ENCODE measurements at places on chromosomes 5 and 9.

DNA sequence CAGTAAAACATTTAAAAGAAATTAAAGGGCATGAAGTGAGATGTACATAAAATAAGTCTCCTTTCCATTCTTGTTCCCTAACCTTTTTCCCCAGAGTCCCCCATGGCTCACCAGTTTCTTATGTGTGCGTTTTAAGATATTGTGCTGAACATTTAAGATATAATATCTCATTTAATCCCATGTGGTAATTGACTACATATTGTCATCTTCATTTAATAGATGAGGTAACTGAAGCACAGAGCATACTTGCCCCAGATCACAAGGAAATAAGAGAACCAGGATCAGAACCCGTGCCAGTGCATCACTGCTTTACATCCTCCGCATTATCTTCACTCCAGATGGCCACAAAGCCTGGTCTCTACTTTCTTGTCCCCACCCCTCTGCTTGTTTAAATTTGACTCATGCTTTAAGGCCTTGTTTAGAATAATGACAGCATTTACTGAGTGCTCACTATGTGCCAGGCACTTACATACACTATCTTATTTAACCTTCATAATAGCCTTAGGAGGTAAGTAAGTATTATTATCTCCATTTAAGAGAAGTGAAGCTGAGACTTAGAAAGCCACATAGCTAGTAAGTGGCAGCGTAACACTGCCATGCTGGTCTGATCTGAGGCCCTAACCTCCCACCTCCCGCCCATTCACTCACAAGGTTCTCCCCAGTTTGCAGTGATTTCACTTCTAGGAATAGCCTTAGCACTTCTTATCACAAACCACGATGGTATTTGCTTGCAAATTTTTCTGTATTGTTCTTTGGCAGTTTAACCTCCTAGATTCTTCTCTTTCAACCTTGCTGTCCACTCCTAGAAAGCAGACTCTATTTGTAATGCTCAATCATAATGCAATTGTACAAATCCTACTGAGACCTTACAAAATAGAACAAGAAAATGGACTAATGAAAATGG lies 78.4 kb upstream of the IL6ST start:
- DNase-seq: no peak

GRCh38 chr5:112703866-112704820 lies 33.5 kb upstream of the APC start:
- peak; percentile 28 for DNase-seq

- DNase-seq: no peak
Measured at GRCh38 chr5:54727874-54728587, 210.5 kb downstream of the SNX18 start.

DNA sequence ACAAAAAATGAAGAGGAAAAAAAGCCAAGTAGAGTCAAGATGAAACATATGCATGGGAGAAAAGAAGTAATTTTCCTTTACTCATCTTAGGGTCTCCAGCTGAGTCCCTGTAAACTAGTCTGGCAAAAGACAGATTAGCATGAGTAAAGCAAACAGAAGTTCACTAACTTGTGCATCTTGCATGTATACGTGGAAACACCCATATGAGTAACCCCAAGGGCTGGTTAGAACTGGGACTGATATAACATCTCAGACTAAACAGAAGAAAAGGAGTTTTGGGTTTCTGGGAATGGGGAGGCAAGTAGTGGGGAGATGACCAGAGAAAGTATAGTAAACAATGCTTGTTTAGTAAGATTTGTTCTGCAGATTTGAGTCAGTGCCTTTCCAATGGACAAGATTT lies 20.1 kb upstream of the GLDC start:
- no peak for DNase-seq

Measured in NCI-H2029 treated with DMSO at 0.1 percent for 48 hours (cell line).